ENCODE measurements at places on chromosomes 1 and 21.

- no peak for DNase-seq
Measured at GRCh38 chr1:178330153-178330552, 166.6 kb downstream of the CLEC20A start.

DNA sequence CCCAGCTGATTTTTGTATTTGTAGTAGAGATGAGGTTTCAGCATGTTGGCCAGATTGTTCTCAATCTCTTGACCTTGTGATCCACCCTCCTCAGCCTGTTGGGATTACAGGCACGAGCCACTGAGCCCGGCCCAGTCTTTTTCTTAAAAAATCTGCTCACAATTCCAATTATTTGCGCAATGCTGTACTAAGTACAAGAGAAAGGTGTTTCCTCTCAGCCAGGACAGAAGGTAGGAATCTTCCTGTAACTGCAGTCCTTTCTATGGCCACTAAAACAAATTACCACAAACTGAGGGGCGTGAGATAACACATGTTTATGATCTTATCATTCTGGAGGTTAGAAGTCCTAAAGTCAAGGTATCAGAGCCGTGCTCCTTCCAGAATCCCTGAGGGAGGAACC, 6.9 kb upstream of the CBR3 start:
- no peak for DNase-seq

- DNase-seq = no peak
Measured at GRCh38 chr1:61921435-61921834, 179.2 kb downstream of the PATJ start.

- DNase-seq = no peak
Measured at GRCh38 chr21:42956824-42957630, 17.3 kb upstream of the PKNOX1 start.

DNA sequence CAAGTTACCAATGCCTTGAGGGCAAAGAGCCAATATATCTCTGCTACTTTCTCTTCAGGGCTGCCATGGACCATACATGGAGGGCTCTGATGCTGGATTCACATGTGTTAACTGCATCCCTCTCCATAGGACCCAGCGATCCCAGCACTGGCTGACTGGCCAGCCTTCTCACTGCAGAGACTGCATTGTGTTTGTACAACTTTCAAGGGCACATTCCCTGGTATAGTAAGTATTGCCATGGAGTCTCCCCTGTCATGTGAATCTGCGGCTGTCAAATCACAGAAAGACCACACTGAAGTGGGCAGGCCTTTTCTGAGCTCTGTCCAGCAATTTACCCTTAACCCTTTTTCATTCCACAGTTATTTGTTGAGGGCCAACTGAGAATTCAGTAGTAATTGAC, 449.8 kb downstream of the OMA1 start:
- DNase-seq = no peak

- no peak for DNase-seq
Measured at GRCh38 chr1:14742181-14742980, 143.9 kb downstream of the KAZN start.

- no peak for DNase-seq
Measured at GRCh38 chr1:183810121-183810520, 5.2 kb downstream of the RGL1 start.

DNA sequence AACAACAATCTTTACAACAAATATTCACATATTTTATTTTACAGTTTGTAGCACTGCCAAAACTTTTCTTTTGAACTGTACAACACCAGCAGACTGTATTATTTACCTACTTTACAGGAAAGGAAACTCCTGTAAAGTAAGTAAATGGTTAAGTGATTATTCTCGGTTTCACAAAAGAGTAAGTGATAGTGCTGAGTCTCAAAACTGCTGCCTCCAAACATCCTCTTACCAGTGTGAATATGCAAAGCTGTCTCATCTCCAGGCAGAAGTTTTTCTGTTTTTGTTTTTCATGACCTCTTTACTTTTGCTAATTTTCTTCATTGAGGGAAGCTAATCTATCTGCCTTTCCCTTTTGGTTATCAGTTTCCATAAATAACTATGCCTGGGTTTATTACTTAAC, 286.7 kb downstream of the SRGAP2C start:
- no peak for DNase-seq

DNA sequence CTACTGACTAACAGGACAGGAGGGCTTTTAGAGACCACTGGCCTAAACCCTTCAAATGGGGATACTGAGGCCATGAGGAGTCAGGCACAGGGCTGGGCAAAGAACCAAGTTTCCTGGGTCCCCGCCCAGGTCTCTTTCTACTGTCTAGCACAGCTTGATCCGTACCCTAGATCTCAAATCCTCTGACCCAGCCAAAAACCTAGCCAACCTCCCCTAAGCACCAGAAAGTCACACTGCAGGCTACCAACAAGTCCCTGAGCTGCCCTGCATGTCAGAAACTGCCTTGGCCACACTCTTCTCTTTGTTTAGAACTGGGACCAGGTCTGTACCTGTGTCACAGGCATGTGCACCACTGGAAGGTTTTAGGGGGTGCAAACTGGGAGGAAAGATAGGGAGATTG, 33.6 kb downstream of the AHDC1 start:
- DNase-seq = no peak

- no peak for DNase-seq
Measured at GRCh38 chr21:16535102-16535422, 805.3 kb downstream of the USP25 start.

- no peak for DNase-seq
Measured at GRCh38 chr1:248822148-248823032, 3.3 kb downstream of the SH3BP5L start.

DNA sequence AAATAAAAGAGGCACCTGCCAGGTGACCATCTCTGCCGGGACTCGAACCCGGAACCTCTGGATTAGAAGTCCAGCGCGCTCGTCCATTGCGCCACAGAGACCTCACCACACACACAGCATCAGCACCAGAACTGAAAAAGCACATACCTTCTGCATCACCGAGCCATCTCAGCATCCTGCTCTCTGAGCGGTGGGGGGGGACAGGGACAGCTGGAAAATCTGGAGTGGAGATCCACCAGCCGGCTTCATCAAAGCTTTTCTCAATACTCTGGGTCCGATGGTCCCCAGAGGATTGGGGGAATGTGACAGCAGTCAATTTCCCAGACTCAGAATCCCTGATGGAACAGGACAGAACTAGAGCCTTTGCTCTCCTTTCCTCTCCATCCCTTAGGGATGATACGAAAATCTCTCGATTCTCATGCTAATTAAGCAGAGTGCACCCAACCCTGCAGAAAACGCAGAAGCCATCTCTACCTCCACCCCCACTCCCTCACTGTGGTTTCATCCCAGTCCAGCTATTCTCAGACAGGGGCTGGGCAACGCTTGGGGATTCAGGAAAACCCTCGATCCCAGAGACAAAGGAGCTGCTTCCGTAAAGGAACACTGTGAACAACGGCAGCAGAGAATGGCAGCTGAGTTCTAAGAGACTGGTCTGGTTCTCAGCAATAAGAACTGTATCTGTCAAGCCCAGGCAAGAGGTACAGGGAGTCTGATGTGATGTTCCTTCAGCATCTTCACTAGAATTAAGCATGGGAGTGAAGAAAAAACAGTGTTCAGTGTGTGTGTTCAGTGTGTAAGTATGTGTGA, 29.6 kb upstream of the CADM3 start:
- DNase-seq = no peak

DNA sequence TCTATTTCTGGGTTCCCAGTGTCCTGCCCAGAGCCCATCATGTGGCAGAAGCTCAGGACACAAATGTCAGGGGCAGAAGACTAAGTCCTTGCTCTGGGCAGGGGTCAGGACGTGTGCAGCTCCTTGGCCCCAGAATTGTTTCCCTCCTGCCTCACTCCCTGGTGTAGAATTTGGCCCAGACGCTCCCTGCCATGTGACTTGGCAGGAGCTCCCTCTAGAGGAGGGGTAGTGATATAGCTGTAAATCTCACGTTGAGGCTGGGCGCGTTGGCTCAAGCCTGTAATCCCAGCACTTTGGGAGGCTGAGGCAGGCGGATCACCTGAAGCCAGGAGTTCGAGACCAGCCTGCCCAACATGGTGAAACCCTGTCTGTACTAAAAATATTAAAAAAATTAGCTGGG, 91.2 kb downstream of the UBIAD1 start:
- DNase-seq = no peak

- no peak for DNase-seq
Measured at GRCh38 chr1:214540324-214540723, 11.1 kb downstream of the PTPN14 start.

- DNase-seq = no peak
Measured at GRCh38 chr21:38478782-38479181, 19.5 kb downstream of the ERG start.

DNA sequence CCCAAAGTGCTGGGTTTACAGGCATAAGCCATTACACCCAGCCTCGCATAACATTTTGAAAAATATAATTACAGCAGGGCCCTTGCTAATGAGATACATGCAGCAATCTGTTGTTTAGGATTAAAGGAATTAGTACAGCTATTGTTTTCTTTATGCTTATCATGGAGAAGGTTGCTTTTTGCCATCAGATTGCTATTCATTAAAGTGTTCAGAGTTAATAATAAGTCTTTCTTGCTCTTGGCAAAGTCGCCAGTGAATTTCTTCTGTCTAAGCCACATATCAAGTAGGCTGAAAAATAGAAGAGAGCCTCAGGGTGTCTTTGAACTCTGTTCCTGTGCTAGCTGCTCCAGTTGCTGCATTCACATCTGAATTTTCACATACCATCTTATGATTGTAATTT, 144.1 kb downstream of the POU2F1 start:
- no peak for DNase-seq

- DNase-seq = no peak
Measured at GRCh38 chr1:110012100-110012780, 22.2 kb upstream of the STRIP1 start.

Data from activated naive CD4-positive, alpha-beta T cell treated with anti-CD3 and anti-CD28 coated beads, Interleukin-2, amount 50 U/mL, for 72 hours (primary cell).